ENCODE measurements at places on chromosomes 4 and X. TPM values are rescaled to one million over a fixed set of nuclear protein-coding genes. Genes with fewer than 3 reads are reported as not detected.

- DNase-seq: no peak
Observed at GRCh38 chrX:7062276-7062675, 85.2 kb upstream of the STS start.

DNA sequence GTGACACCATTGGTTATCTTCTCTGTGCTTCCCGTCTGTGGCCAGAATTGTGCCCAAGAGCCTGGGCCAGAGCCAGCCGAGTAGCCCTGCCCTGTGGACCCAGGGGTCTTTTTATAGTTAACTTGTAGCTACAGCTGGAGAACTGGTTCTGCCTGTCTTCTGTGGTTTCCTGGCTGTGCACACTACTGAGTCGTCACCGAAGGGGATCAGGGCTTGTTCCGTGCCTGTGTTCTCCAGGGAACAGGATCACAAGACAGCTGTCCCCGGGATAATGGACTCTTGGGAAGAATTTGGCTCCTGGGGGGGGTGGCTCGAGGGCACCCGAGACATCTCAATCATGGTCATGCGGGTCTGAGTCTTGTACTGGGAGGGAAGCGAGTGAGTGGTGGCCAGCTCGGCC is 22.1 kb upstream of the OPN1LW start:
- DNase-seq: no peak

- DNase-seq: no peak
Observed at GRCh38 chr4:154010371-154010770, 221.5 kb upstream of the SFRP2 start.

CLDN2 gene
- not detected for total RNA-seq

DNA sequence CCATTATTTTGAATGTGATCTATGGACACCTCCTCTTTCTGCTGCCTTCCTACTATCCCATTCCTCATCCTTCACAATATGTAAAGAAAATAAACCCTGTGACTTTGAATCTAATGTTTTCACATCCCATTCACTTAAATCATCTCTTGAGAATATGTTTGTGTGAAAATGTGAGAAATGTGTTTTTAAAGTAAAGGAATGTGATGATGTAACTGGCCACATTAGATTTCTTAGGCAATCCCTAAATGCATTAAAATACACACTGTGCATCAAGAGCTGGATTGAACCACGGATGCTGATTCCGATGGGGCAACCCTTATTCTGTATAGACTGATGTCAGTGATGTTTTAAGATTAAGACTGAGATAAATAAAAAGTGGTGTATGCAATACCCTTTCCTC is 558.9 kb upstream of the TENM3 start:
- DNase-seq: no peak

GRCh38 chr4:188722911-188723310 is 583.7 kb downstream of the TRIML1 start:
- no peak for DNase-seq

GRCh38 chr4:106269711-106270110 is 46.3 kb downstream of the TBCK start:
- no peak for DNase-seq

MAGEC1 gene
- not detected for total RNA-seq

S100G gene
- not detected for total RNA-seq

DNA sequence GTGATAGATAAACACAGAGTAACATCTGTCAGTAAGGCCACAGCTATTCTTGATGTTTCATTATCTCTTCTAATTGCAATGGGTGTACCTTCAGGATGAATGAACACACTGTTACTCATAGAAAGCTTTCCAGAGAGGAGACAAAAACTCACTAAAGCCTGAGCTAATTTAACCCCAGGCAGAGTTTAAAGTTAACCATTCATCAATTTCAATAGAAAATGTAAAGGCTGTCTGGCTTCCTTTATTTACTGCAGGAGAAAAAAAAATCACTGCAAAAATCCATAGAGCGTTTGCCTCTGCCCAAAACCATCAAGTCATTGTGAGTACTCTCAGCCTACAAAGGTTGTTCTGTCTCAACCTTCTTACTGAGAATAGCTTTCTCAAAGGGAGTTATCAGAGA is 376.9 kb downstream of the PPP4R3C start:
- no peak for DNase-seq

DNA sequence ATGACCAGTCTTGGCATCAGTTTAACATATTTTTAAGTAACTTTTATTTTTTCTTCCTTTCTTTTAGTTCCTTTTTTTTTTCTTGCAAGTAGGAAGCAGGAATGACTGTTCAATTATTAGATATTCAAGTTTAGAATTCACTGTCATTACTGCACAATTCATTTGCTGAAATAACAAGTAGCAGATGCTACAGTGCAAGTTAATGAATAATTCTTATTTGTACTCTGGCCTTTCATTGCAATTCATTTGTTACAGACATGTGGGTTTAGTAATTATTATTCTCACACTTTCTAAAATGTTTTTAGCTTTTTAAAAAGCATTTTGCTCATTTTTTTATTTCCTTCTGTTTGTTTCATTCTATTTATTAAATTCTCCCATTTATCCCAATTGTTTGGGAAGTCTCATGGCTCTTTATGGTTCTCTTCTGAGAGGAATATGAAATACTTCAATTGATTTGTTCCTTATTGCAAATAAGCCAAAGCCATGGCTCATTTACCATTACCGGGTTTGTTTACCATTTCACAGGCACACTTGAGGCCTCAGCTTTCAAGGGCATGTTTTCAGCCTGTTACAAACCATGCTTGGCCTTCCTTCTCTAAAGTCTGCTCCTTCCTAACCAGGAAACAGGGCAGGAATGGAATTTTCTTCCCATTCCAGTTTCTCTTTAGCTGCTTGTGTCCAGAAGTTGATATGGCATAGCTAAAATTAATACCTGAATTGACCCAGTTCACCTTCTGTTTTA is 4.6 kb upstream of the DCAF4L1 start:
- DNase-seq: no peak

DNA sequence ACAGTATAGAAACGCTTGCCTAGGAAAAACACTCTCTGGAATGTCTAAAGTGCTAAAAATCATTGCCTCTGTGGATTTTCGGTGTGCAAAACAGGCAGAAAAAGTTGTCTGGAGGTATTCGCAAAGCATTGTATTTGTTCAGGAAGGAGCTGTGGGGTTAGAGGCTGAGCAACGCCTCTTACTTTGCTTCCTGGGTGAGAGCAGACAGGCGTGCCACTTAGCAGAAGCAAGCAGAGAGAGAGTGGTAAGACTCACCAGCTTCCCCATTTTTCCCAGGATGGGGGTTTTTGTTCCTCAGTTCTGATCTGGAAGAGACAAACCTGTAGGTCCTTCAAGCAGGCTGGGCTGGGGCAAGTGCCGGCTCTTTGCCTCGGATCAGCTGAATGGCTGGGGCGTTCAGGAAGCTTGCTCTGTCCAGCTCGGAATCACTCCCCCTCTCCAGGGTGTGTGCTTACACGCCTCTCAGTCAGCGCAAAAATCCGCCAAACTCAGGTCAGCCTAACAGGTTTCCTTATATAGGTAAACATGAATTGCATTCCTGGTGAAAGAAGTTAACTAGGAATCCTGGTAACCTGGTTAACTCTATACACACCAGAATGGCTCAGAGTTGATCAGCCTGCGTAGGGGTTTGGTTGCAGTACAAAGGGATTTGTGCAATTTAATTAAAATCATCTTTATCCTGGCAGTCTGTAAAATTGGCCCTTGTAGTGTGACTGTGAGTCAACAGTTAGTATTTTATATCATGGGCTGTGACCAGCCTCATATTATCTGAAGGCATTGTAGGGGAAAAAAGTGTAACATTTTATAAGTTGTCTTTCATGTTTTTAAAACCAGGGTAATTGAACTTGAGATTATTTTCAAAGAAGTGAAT is 213.1 kb upstream of the MID1 start:
- no peak for DNase-seq

GLRA2 gene
- not detected for total RNA-seq

DNA sequence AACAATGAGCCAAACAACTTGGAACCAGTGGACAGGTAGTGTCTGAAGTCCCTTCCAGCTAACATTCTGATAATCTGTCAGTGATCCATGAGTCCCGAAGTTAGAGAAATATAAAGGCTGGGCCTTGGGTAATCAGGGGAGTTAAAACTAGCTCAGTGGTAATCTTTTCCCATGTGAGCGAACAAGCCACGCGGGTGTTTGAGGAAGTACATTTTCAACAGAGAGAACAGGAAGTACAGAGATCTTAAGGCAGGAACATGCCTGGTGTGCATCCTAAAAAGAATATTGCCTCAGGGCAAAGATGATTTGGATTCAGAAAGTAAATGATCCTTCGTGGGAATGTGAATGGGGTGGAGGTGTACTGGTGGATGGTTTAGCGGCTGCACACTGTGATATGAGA is 42.9 kb downstream of the FNIP2 start:
- DNase-seq: peak; percentile 38

DNA sequence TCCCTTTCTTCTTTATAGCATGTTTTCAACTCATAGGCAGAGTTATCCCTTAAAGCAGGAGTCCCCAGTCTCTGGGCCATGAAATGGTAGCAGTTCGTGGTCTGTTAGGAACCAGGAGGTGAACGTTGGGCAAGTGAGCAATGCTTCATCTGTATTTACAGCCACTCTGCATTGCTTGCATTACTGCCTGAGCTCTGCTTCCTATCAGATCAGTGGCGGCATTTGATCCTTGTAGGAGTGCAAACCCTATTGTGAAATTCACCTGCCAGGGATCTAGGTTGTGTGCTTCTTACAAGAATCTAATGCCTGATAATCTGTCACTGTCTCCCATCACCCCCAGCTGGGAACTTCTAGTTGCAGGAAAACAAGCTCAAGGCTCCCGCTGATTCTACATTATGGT is 39.8 kb downstream of the DTHD1 start:
- DNase-seq: no peak

DNA sequence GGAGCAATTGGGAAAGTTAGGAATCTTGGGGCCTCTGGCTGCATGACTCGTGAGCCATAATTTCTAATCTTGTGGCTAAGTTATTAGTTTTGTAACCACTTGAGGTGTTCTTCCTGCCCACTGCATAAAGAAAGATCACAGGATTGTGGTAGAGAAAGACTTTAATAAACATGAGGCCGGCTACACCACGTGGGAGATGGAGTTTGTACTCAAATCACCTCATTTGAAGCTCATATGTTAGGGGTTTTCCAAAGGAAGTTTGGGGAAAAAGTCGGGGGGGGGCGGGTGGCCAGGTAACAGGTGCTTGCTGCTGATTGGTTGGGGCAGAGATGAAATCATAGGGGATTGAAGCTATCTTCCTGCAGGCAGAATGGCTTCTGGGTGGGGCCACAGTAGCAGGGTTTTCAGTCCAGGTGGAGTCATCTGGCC is 287.8 kb downstream of the ZNF674 start:
- peak; percentile 4 for DNase-seq

INTS6L gene
- 14.2 TPM for total RNA-seq

TLR10 gene
- total RNA-seq: 0.12 TPM

- DNase-seq: no peak
Observed at GRCh38 chr4:185589067-185589836, 53.9 kb upstream of the PDLIM3 start.

GRCh38 chrX:119427024-119427794 is 28.1 kb downstream of the SLC25A43 start:
- DNase-seq: peak; percentile 5

DNA sequence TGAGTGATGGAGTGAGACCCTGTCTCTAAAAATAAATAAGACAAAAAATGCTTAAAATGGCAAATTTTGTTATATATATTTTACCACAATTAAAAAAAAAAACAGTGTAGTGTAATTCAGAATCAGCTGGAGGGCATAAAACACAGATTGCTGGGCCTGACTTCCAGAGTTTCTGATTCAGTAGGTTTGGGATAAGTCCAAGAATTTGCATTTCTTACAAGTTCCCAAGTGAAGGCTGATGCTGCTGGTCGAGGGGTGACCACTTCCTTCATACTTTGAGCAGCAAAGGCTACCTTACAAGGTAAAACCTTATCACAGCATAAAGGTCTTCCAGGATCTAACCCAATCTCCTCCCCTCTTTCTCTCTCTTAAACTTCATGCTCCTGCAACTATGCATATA is 40.7 kb downstream of the KLHL8 start:
- DNase-seq: no peak

GRCh38 chr4:133969202-133969848 is 232.3 kb downstream of the PABPC4L start:
- DNase-seq: no peak

DNA sequence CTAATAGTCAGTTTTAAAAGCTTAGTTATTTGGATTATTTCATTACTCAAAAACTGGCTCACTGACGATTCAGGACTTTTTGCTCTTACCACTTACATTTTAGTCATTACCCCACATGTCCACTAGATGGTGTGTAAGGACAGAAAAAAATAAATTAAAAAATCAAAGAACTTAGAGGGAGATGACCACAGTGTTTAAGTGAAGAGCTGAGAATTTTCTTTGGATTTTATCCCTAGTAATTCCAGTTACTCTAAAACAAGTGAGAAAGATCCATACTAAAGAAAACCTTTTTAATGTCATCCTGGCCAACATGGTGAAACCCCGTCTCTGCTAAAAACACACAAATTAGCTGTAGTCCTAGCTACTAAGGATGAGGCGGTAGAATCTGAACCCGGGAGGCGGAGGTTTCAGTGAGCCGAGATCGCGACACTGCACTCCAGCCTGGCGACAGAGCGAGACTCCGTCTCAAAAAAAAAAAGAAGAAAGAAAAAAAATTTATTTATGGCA is 26.4 kb upstream of the TMPRSS11B start:
- DNase-seq: no peak

- no peak for DNase-seq
Observed at GRCh38 chr4:4857809-4858508, 1.5 kb upstream of the MSX1 start.

DNA sequence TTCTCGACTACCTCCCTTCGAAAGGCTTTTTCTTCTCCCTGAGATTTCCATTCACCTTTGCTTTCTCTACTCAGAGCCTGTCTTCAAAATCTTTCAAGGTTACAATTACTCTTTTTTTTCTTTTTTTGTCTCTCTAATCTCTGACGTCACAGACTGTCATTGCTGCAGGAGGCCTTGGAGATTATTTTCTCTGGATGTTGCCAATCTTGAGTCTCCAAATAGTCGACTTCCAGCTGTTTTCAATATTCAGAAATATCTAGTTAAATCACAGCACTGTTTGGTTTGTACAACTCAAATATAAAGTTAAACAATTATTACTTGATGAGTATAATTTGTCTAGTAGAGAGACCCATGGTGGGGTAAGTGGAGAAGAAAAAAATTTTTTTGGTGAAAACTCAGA is 359.0 kb upstream of the BOD1L1 start:
- DNase-seq: no peak

WNK3 gene
- total RNA-seq: 0.60 TPM

Measured in activated naive CD4-positive, alpha-beta T cell treated with anti-CD3 and anti-CD28 coated beads for 36 hours (primary cell).